GM12891 (cell line): ENCODE measurements at places on chromosomes 11 and 22.

DNA sequence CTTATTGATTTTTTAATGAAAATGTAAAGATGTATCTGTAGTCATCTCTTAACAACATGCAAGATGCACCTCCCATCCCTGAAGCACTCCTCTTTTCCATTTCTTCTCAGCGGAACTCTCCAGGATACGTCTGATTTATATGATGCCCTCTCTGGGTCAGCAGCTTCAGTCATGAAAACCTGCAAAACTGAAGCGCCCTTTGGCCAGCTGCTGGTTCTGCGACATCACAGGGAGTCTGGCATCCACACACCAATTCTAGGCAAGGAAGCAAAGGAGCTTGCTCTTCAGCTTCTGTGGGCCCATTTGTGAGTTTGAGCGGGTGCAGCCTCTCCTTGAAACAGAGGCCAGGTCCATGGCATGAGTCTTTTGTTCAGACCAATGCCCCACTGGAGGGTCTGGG, 1253.3 kb downstream of the TBC1D22A start:
- DNase-seq, result no peak

GRCh38 chr11:31725176-31725575, 85.9 kb downstream of the PAX6 start:
- DNase-seq, result no peak

GRCh38 chr11:122358292-122358691, 242.3 kb upstream of the BLID start:
- no peak for DNase-seq

DNA sequence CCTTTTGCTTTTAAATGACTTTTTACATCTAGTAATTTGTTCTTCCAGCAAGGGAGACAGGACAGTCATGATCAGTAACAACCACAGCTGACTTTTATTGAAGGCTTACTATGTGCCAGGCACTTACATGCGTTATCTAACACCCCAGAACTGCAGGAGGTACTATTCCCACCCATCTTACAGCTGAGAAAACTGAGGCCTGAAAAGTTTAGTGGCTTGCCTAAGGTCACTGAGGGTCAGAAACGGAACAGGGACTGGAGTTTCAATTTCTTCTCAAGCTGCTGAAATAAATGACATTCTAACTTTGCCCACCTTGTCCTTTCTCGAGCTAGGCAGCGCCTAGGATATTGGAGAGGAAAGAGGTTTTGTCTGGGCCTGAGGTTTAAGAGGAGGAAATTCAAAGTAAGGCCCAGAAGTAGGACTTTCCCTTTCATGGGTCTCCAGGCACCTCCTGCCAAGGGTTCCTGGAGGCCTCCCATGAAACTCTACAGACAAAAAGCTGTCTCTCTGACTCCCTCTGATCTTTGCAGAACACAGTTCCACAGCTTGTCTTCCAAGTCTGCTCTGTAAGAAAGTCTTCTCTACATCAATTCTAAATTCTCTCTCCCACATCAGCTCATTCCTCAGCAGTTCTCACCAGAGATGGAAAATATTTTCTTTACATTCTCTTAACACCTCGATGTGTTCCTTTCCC, 102.2 kb downstream of the NAT10 start:
- DNase-seq, result no peak

- no peak for DNase-seq
Observed at GRCh38 chr11:129210831-129211181, 18.7 kb upstream of the ARHGAP32 start.

GRCh38 chr22:37163096-37163489, 13.4 kb upstream of the IL2RB start:
- no peak for DNase-seq

DNA sequence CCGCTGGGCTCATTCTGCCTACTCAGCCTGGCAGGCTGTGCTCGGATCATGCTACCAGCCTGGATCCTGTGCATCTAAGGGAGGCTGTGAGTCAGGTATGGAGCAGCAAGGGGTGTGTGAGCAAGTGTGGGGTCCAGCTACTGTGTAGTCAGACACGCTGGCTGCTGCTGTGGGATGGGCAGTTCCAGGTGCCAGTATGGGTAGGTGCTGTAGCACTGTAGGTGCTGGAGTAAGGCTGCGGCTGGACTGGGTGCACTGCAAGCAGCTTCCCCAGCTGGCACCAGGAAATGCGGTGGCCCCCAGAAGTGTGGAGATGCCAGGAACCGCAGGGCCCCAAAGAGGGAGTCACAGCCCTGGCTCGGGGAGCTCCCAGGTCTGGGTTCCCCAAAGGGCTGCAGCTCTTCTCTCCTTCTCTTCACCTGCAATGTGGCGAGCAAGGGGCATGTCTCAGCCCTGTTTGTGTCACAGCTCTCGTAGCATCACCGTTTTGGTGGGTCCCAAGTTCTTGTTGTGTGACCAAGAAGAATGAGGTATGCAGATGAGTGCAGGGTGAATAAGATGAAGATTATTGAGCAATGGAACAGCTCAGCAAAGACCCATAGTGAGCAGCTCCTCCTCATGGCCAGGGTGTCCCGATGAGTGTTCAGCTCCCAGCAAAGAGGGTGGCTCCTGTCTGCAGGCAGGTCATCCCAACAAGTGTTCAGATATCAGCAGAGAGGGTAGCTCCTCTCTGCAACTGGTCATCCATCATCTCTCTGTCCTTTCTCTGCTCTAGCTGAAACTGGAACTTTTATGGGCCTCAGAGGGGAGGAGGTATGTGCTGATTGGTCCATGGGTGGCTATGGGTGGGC, 462.9 kb downstream of the TBC1D22A start:
- no peak for DNase-seq

DNA sequence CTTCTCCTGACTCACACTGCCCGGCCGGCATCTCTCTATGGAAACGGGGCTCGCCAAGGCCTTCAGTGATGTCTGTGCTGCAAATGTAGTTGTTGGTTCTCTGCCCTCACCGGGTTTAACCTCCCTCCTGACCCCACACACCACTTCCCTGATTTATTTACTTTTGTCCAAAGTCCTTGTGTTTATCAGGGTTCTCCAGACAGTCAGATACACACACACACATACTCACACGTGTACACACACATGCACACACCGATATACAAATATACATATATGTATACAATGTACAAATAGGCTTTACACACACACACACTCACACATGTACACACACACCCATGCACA, 647.0 kb downstream of the BRD1 start:
- no peak for DNase-seq

GRCh38 chr11:19988598-19988997, 171.7 kb downstream of the DBX1 start:
- DNase-seq, result no peak

DNA sequence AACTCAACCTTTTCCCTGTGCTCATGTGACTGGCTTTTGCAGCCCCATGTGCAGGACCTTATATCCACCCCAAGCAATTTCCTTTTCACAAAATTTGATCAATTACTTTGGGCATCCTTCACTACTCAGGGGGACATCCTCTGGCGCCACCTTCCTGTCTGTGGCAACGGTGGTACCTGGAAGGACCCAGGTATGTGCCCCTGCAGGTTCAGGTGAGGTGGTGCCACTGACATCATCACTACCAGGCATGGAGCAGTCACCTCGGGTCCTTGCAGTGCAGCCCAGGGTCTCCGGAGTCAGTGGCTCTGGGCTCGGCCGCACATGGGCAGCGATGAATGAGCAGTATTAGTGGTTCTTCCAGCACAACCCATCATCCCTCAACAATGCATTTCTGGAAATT, 37.7 kb upstream of the B3GAT1 start:
- DNase-seq, result no peak

DNA sequence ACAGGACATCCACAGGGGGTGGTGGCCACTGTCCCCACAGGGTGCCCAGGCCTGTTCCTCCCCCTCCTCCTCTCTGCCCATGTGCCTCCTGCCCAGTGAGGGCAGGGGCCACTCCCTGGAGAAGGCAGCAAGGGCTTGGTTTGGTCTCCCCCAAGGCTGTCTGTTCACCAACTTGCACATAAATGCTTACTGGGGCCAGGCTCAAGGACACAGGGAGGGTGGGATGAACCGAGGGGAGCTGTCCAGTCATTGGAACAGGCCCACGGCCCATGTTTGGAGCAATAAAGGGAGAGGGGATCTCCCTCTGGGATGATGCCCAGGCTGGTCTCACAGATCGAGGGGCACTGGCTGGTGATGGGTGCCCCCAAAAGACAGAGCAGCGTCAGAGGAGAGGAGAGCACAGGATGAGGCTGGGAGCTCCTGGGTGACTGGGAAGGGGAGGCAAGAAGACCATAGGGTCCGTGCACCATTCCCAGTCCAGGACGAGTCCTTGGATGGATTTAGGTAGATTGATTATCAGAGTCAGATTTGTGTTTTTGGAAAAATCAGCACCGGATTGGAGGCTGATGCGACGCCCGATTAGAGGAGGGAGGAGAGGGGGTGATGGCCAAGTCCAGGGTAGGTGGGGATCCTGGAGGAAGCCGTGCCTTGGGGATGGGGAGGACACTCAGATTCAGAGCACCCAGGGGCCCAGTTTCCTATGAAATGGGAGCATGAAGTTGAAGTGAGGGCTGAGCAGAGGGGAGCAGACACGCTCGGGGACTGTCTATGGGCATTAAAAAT, 1.1 kb downstream of the IGLL5 start:
- DNase-seq, result no peak

DNA sequence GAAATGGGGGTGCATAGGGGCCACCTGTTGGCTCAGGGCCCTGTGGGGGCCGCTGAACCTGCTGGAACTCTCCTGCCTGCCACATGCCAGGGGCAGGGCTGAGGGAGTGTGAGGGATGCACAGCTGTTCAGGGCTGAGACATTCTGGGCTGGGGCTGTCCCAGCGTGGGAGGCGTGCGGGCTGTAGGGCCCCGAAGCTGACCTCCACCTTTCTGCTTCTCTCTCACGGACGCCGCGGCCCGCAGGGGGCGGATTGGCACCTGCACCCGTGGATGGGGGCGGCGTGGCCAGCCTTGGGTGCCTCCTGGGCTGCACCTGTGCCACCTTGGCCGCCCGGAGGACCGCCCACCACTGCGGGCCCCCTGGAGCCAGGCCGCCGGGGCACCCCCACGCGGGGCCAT, 4.1 kb downstream of the CCDC188 start:
- DNase-seq, result peak; percentile 63

DNA sequence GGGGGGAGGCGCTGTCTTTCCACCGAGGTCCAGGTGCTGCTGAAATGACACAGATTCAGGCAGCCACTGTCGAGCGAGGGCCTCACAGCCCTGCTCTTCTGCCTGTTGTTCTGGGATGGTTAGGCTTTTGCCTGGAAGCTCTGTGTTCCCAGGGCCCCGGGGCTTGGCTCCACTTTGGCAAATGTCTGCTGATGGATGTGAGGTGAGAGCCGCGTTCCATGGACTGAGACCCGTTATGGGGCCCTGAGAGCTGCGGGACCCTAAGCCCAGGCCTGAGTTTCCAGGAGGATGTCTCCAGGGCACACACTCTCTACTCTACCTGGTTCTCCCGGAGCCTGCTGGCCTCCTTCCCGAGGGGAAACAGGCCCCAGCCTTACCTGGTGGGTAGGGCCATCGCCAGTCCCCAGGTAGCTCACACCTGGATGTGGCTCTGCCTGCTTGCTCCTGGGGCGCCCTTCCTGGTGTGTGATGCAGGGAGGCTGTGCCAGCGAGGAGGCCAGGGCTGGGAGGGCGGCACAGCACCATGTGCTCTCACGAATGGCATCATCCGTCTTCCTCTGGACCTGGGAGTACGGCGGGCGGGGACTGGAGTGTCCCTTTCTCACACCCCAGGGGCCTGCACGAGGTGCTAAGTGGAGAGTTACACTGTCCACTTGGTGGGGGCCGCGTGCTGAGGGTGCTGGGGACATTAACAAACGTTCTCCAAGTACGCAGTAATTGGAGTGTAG, 435.5 kb downstream of the TBC1D22A start:
- DNase-seq, result no peak

- no peak for DNase-seq
Observed at GRCh38 chr22:32994898-32995297, 63.3 kb downstream of the SYN3 start.

- DNase-seq, result no peak
Observed at GRCh38 chr22:32968746-32969145, 89.4 kb downstream of the SYN3 start.

GRCh38 chr11:68810164-68810563, 31.6 kb downstream of the CPT1A start:
- no peak for DNase-seq

DNA sequence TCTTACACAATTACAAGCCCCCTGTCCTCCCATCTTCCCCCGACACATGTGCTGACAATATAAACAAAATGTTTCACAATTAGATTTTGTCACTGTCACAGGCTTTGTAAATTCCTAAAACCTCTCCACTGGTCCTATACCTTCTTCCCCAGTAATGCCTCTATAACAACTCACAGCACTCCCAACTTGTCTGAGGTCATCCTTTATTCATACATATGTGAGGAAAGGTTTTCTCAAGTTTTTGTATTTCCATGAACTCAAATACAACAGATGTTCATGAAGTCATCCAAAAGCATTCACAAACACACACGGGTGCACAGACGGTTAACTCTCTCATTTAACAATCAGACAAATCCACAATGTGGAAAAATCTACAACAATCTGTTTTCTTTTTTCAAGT, 1.9 kb downstream of the OR52H1 start:
- no peak for DNase-seq

DNA sequence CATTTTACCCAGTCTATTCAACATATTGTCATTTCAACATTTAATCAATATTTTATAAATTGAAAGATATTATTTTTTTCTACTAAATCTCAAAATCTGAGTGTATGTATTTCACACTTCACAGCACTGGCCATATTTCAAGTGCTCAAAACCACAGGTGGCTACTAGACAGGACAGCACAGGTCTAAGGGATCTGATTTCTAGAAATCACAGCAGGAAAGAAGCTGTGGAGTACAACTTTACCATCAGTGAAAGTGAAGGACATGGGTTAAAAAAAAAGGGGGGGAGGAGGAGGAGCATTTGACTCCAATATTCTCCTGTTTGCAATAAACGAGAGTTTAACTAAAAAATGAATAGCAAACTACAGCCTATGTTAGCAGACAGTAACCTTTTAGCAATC, 4.5 kb downstream of the PRDM10 start:
- DNase-seq, result no peak

- no peak for DNase-seq
Observed at GRCh38 chr11:60912223-60912850, 1.6 kb upstream of the TMEM109 start.

- no peak for DNase-seq
Observed at GRCh38 chr11:76266286-76267100, 60.2 kb upstream of the WNT11 start.

- no peak for DNase-seq
Observed at GRCh38 chr11:12148882-12149281, 38.5 kb downstream of the MICAL2 start.

GRCh38 chr11:12318791-12319438, 58.5 kb upstream of the PARVA start:
- no peak for DNase-seq

GRCh38 chr22:41845380-41846267, 12.7 kb downstream of the SREBF2 start:
- DNase-seq, result no peak

DNA sequence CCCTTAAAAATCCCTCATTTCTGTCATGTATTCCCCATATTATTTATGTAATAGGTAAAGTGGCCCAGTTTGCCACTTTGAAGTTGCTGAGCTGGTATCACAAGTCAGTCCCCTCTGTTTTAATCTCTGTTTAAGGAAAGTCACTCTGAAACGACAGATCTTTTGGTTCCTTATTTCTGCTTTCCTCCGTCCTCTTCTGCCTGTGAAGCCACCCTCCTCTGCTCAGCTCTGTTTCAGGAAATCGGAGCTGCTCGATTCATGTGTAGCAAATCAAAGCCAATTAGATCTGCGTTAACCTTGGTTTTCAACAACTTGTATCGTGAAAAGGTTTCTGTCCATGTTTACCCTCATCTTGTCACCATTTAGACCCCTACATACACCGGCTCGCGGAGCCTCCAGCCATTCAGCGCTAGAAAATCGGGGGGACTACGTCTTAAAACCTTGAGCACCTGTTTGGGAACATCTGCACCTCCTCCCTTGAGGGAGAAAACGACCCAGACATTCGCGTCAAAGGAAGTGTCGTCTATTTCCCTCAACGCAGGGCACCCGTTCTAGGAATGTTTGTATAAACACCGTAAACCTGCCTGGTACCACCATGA, 576 bp upstream of the SC5D start:
- DNase-seq, result no peak
